ENCODE measurements at places on chromosomes 11 and 22. TPM values are rescaled to one million over a fixed set of nuclear protein-coding genes. Genes with fewer than 3 reads are reported as not detected.

OR51B4 gene
- polyA plus RNA-seq: not detected

MYOD1 gene
- polyA plus RNA-seq: not detected

C11orf58 gene
- 424 TPM for polyA plus RNA-seq

DNA sequence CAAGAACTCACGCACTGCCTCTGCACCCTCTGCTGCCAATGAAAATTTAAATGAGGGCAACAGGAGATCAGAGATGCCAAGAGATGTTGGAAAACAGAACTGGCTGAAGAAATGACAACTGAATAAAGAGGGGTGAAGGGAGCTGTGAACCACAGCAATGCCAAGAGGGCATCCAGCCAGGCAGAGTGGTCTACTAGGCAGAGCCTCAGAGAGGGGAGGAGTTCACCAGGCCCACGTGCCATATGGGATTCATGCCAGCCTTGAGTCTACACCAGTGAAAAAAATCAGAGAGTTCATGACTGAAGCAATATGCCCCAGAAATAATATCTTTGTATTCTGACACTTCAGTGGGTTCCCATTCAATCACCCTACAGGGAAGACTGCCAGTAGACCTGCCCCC lies 4.4 kb downstream of the APOL2 start:
- DNase-seq: no peak

- DNase-seq: no peak
These were observed 1.0 kb downstream of the POU2AF3 start for GRCh38 chr11:111299101-111300026.

GRCh38 chr11:97537407-97538150 lies 1147.8 kb downstream of the JRKL start:
- no peak for DNase-seq

- no peak for DNase-seq
These were observed 30.5 kb downstream of the IFT27 start for GRCh38 chr22:36745301-36745995.

DNA sequence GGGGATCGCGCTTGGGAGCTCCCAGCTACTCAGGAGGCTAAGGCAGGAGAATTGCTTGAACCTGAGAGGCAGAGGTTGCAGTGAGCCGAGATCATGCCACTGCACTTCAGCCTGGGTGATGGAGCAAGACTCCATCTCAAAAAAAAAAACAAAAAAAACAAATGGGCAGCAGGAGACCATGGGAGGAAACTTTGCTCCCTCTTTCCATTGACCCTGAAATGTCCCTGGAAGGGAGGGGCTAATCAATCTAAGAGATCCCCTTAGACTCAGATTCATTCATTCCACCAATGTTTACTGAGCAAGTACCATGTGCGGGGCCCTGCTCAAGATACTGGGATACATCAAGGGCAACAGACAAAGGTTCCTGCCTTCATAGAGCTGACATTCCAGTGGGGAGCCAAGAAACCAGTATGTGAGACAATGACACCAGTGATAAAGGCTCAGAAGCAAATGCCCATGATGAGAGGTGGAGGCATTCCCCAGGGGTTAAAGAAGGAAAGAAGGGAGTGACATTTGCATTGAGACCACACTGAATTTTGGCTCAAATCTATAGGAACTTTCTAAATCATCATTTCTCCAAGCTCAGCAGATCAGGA lies 37.7 kb upstream of the TFIP11 start:
- no peak for DNase-seq

- no peak for DNase-seq
These were observed 54.7 kb downstream of the SGSM3 start for GRCh38 chr22:40425082-40425481.

- no peak for DNase-seq
These were observed 6.3 kb upstream of the MCHR1 start for GRCh38 chr22:40673017-40673416.

Measured in right renal cortex interstitium (tissue), 3 donors.